Spinal cord (tissue), 10 donors: ENCODE measurements at places on chromosomes 7 and 10. TPM values are rescaled to one million over a fixed set of nuclear protein-coding genes. Genes with fewer than 3 reads are reported as not detected.

Gene INSYN2A
- 8.9 TPM for polyA plus RNA-seq

Gene NKX6-2
- polyA plus RNA-seq: 40.4 TPM

Gene AUTS2
- 183 TPM for polyA plus RNA-seq

Gene PTER
- 9.9 TPM for polyA plus RNA-seq

DNA sequence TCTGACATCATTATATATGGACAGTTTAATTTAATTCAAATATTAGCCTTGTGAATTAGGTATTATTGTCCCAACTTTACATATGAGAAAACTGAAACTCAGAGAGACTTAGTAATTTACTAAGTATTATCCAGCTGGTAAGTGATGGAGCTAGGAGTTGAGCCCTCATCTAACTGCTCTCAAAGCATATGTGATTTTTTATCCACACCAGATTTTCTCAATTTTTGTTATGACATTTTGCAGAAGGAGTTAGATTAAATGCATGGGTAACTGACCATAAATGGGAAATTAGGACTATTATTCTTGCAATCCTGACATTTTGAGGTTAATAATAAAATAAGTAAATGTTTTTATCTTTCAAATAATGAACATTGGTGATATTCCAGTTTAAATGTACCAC lies 778.3 kb upstream of the SORCS1 start:
- no peak for DNase-seq

DNA sequence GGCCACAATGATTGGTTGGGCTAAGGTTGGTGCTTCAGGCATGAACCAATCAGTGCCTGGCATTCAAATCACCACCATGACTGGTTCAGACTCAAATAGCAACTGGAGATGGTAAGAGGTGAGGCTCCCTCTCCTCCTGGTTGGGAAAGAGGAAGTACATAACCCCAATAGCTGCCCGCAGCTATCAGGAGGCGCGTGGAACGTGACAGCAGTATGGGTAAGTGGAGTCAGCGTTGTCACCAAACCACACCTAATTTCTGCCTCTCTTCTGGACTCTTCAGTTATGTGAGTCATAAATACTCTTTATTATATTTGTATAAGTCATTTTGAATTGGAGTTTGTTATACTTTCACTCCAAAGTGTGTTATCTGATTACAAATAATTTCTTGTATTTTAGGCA lies 17.9 kb upstream of the ITGA8 start:
- DNase-seq: no peak

DNA sequence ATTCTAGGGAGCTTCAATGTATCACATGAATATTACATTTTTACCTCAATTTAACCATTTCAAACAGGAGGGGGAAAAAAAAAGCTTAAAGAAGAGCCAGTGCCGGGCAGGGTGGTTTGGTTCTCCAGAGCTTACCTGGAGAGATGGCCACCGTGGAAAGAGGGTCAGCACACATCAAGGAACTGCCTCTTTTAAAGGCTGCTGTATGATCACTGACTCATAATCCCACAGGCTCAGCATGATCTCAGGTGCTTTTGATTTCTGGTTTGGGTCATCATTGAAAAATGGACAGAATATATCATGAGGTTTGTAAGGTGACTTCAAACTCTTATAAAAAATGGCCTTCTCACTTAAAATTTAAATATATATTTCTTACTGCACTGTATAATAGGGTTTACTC lies 67.5 kb upstream of the MDFIC start:
- no peak for DNase-seq

DNA sequence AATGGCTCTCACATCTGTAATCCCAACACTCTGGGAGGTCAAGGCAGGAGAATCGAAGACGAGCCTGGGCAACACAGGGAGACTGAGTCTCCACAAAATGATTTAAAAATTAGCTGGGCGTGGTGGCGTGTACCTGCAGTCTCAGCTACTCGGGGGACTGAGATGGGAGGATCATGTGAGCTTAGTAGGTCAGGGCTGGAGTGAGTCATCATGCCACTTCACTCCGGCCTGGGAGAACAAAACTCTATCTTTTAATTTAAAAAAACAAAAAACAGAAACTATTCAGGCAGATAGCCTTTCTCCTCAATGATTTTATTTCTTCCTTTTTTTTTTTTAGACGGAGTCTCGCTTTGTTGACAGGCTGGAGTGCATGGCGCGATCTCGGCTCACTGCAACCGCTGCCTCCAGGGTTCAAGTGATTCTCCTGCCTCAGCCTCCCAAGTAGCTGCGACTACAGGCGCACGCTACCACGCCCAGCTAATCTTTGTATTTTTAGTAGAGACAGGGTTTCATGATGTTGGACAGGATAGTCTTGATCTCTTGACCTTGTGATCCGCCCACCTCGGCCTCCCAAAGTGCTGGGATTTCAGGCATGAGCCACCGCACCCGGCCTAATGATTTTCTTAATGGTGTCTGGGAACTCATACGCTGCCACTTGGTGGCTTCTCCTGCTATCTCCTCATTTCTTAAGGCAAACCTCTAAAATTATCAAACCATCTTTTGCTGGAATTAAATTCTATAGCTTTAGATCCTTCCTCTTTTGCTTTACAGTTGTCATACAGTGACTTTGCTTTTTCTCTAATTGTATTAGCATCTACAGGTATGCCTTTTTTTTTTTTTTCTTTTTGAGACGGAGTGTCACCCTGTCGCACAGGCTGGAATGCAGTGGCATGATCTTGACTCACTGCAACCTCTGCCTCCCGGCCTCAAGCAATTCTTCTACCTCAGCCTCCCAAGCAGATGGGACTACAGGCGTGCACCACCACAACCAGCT lies 22.9 kb downstream of the SRPK2 start:
- DNase-seq: no peak

Gene NKX1-2
- 1.9 TPM for polyA plus RNA-seq

DNA sequence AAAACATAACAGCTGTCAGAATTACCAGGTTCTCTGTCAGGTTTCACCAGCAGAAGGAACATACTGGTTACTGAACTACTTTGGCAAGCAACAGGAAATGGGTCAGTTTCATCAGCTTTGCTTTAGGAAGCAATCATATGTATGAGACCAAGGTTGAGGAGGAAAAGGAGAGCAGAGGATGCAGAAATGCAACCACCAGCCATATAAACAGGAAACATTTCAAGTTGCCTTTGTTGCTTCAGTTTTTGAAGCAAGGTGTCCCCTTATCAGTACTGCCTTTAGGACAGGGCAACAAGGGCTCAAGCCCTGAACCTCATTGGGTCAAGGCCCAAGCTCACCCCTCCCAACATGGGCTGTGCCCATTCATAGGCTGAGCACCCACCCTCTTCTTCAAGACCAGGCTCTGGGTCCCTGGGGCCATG lies 10.2 kb downstream of the HIPK2 start:
- no peak for DNase-seq

DNA sequence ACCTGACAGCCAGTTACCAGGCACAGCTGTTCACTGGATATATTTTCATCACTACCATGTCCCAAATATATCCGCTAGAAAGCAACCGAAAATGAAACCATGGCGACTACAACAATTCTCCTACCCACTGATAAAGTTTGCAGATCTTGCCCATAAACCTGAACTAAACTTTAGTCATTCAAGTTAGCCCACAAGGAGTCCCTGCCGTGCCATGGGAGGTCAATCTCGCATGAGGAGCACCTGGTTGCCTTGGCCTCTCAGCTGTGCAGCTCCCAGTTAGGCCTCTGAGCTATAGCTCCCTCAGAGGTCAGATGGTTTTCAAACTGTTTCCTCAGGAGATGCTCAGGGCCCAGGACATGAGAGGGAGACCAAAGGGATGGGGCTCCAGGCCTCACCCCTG lies 211.1 kb upstream of the RNF32 start:
- DNase-seq: no peak

DNA sequence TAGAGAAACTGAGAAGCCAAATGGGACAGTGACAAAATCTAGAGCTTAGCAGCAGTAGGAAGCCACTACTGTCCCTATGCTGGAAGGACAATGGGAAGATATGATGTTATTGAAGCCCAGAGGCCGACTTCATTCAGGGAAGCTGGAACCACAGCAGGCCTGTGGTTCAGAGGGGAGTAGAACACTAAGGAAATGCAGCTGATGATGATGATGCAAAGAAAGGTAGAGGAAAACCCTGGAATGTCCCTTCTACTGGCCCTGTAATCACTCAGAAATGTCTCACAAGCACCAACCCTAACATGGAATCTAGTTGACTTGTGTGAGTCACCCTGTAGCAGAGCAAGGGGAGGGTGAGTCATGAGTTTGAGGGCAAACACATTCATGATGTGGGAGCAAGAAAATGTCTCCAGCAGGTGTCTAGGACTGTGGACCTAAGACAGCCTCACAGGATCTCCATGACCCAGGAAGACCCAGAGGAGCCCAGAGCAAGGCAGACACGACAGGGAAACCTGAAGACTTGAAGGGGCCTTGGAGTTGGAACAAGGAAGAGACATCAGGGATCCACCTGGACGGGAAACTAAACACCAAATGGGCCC lies 37.0 kb upstream of the LRRC17 start:
- DNase-seq: no peak

GRCh38 chr10:97737770-97738265 lies 890 bp downstream of the ZFYVE27 start:
- no peak for DNase-seq

DNA sequence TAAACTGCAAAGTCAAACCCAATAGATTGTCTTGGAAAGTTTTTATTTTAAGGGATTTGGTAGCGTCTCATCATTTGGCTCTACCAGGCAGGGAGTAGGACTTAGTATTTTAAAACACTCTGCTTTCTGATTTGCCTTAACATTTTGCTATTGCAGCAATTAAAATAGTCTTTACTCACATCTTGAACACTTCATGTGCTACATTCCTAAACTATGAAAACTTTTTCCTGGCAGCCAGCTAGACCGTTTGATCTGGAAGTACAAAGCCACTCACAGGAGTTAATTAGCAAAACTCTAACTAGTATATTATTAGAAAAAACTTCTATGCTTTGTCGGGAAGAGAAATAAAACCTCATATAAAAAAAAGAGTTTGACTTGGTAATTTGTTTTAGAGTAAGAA lies 111.4 kb downstream of the TFPI2 start:
- no peak for DNase-seq

- no peak for DNase-seq
Observed at GRCh38 chr10:132111871-132112341, 46.2 kb downstream of the JAKMIP3 start.

DNA sequence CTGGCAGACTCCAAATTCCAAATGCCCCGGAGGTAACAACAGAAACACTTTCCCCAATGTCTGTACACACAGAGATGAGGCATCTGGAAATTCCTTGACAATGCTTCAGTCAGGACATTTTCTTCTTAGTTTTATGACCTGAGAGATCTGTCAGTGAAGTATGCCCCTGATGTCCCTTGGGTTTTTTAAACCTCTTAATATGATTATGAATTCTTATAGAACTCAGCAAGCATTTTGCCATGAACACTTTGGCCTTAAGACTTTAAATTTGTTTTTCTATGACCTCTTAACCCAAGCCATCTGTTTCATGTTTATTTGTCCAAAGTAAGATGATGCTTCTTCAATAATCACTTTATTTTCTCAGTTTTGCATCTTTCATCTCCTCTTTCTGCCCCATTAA lies 1206.2 kb downstream of the GATA3 start:
- no peak for DNase-seq

DNA sequence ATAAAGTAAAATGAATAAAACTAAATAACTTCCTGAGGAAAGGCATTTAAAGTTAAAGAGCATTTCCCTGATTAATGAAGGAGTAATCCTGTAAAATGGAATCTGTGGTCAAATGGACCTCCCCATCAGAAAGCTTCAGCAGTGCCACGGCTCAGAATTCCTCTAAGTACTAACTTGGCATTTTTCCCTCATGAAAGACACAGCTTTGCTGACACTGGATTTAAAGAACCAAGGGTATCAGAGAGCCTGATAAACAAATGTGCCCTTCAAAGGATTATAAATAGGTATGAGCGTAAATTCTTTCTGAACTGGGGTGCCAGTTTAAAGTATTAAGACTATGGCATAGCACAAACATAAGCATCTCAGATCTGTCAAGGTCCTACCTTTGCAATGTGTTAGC lies 24.2 kb upstream of the RNF148 start:
- DNase-seq: peak; percentile 22

DNA sequence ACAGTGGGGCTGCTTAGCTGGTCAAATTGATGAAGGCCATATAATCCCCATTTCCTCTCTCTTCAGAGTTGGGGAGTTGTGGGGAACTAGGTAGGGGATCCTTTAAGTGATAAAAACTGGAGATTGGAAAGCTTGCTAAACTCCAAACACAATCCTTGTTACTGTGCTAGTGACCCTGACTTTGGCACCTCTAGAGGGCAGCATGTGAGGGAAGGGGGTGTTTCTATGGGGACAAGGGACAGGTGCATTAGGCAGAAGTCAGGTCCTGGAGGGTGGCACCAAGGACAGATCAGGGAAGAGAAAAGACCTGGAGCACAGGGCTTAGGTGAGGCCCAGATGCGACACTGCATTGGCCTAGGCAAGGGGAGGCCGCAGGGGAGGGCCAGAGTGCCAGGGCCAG lies 66.9 kb downstream of the CDHR3 start:
- DNase-seq: no peak

- no peak for DNase-seq
Observed at GRCh38 chr10:11232222-11232961, 214.7 kb downstream of the CELF2 start.

GRCh38 chr7:134996097-134996550 lies 9.8 kb downstream of the AGBL3 start:
- peak; percentile 60 for DNase-seq

- DNase-seq: no peak
Observed at GRCh38 chr7:132899833-132900232, 182.1 kb downstream of the CHCHD3 start.

GRCh38 chr7:1513657-1514095 lies 9.5 kb upstream of the INTS1 start:
- no peak for DNase-seq

Gene OPTN
- polyA plus RNA-seq: 62.6 TPM

DNA sequence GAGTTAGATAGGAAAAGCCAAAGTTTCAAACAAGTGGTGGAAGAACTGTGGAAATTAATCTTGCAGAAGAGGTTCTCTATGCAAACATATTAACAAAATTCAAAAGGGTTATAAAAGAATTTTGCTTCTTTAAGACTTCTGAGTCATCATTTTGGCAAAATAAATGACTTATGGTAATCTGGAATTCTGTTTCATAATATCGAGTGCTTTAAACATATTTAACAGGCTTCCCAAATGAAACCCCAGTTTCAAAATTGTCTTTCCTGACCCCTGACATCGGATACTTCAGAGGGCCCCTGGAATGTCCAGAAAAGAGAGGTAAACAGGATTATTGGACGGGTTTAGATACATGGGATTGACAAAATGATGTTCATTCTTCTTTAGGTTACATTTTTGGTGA lies 444.6 kb downstream of the HTR7 start:
- DNase-seq: no peak

Gene CHRM2
- polyA plus RNA-seq: 10.5 TPM

Gene GARS1
- 111 TPM for polyA plus RNA-seq

GRCh38 chr10:121732656-121733445 lies 134.6 kb upstream of the FGFR2 start:
- no peak for DNase-seq

GRCh38 chr7:5425507-5426225 lies 2.0 kb upstream of the TNRC18 start:
- no peak for DNase-seq

GRCh38 chr7:108091461-108091831 lies 38.7 kb downstream of the LAMB4 start:
- DNase-seq: no peak
